NCI-H1417 (cell line): ENCODE measurements at places on chromosomes 3 and 15.
A peak's percentile ranks its signal among the peaks of the same experiment; 100 is the strongest.

GRCh38 chr15:78338781-78339180, 1.4 kb upstream of the CRABP1 start:
- DNase-seq, result peak; percentile 18

- DNase-seq, result no peak
Measured at GRCh38 chr3:53232641-53233377, 23.0 kb downstream of the TKT start.

GRCh38 chr15:80462836-80463512, 58.8 kb downstream of the ARNT2 start:
- no peak for DNase-seq

DNA sequence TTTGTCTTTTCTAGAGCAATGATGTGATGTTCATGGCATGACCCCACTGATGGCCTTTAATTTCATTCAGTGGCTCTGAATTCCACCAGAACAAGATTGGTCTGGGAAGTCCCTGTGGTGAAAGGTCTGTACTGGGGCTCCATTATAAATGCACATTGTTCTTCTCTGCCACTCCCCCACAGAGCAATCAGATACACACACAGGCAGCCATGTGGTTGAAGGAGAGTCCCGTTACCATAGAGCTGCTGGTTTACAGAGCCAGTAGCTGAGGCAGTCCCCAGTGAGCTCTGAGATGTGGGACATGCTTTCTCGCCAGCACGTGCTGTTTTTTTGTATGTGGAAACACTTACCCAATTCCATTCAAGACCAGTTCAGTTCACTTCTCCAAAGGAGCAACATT, 172.7 kb upstream of the TRIM42 start:
- peak; percentile 51 for DNase-seq

- no peak for DNase-seq
Measured at GRCh38 chr3:69095636-69096035, 10.9 kb downstream of the ARL6IP5 start.

- no peak for DNase-seq
Measured at GRCh38 chr15:31435912-31436628, 109.4 kb downstream of the KLF13 start.

DNA sequence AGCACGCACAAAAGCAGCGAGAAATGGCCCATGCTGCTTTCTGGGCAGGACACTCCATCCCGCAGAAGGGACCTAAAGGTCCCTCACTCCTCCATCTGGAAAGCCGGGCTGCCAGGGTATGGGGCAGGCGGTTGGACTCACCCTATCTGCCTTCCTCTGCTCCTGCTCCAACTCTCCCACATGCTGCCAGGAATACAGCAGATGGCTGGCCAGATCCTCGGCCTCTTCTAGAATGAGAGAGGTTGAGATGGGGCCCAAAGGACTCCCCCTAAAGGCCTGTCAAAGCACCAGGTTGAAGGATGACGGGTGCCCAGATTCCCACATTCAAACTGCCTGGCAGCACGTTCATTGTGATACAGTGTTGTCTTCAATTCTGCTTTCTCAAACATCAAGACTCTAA, 85.1 kb upstream of the C2CD4B start:
- DNase-seq, result no peak

- DNase-seq, result no peak
Measured at GRCh38 chr15:97092656-97093055, 762.2 kb downstream of the NR2F2 start.

DNA sequence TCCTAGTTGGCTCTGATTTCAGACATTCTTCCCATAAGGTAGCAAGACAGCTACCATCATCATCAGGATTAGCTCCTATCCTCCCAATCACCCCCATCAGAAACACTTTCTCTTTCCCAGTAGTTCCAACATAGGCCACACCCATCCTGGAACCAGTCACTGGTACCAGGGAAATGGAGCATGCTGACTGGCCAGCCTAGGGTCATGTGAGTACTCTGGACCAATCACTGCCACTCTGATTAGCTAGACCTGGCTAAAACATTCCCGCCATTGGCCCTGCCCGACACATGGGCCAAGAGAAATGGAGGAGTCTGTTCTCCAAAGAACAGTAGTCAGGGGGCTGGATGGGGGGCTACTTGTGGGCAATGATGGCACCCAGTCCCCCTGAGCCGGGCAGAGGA, 12.4 kb downstream of the EFCC1 start:
- no peak for DNase-seq
